Activated CD8-positive, alpha-beta memory T cell treated with anti-CD3 and anti-CD28 coated beads, Interleukin-2, amount 10 ng/mL, durations not matched to agents 7 days and 5 days (primary cell): ENCODE measurements at places on chromosomes 1 and 21. TPM values are rescaled to one million over a fixed set of nuclear protein-coding genes. Genes with fewer than 3 reads are reported as not detected.

The SPATA46 gene
- total RNA-seq, result not detected

The CYP4A11 gene
- not detected for total RNA-seq

The NEXN gene
- 1.4 TPM for total RNA-seq

The TMOD4 gene
- 3.6 TPM for total RNA-seq

The OR10J1 gene
- total RNA-seq, result not detected

The MNDA gene
- not detected for total RNA-seq

The LCE2A gene
- total RNA-seq, result not detected

The URB2 gene
- 18.7 TPM for total RNA-seq

The RCAN1 gene
- 13.6 TPM for total RNA-seq

The SESN2 gene
- total RNA-seq, result 21.5 TPM

The TEX38 gene
- not detected for total RNA-seq

The DNM3 gene
- total RNA-seq, result 2.2 TPM

The LCE1C gene
- total RNA-seq, result not detected

The PEX11B gene
- 36.2 TPM for total RNA-seq

The SPRTN gene
- total RNA-seq, result 19.3 TPM

The UBE2U gene
- total RNA-seq, result not detected

The CAMK2N1 gene
- 0.47 TPM for total RNA-seq

The KRTAP21-2 gene
- not detected for total RNA-seq

The RGS16 gene
- total RNA-seq, result 39.9 TPM

The RGL1 gene
- 2.0 TPM for total RNA-seq

The GJC2 gene
- 1.8 TPM for total RNA-seq

The GNAT2 gene
- not detected for total RNA-seq

The DAB1 gene
- 0.15 TPM for total RNA-seq

The SLC44A5 gene
- 0.23 TPM for total RNA-seq

The NHLH1 gene
- 0.35 TPM for total RNA-seq

The DISP3 gene
- 0.35 TPM for total RNA-seq

The SPRR2F gene
- not detected for total RNA-seq

The SLC1A7 gene
- total RNA-seq, result not detected

The SPATA17 gene
- not detected for total RNA-seq

The FHAD1 gene
- not detected for total RNA-seq

The AGMAT gene
- 8.0 TPM for total RNA-seq

The TMEM125 gene
- not detected for total RNA-seq

The CAPN9 gene
- not detected for total RNA-seq

The SYT6 gene
- total RNA-seq, result not detected

The THEM5 gene
- total RNA-seq, result not detected

The CELA3B gene
- not detected for total RNA-seq

The S1PR1 gene
- 68.2 TPM for total RNA-seq

The ORC1 gene
- 42.2 TPM for total RNA-seq

The CREG1 gene
- 15.8 TPM for total RNA-seq

The CYYR1 gene
- total RNA-seq, result not detected

The TMEM269 gene
- not detected for total RNA-seq

The CR2 gene
- total RNA-seq, result not detected

The MOV10 gene
- total RNA-seq, result 171 TPM

The DNASE2B gene
- total RNA-seq, result not detected

The FAM72D gene
- 22.7 TPM for total RNA-seq

The OR2T11 gene
- total RNA-seq, result not detected

The COL16A1 gene
- not detected for total RNA-seq

The IGFN1 gene
- not detected for total RNA-seq

The PIK3CD gene
- total RNA-seq, result 261 TPM

The PTGFRN gene
- total RNA-seq, result 4.6 TPM
